ENCODE measurements at places on chromosomes 1 and 21. TPM values are rescaled to one million over a fixed set of nuclear protein-coding genes. Genes with fewer than 3 reads are reported as not detected.

TFF1 gene
- total RNA-seq, result not detected

DNA sequence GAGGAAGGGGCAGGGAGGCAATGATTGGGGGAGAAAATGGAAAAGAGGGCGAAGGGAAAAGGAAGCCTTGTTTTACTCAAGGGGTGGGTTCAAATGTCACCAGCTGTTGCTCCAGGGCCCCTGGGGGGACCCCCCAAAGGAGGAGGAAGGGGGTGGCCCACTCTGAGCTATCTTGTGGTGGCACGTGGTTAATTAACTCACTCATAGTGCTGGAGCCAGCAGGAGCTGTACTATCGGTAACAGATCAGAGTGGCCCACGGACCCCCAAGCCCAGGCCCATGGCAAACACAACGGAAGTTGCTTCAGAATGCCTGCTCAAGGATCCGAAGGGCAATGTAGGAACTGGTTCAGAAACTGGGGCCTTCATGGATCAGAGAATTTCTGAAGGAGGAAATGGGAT lies 7.2 kb downstream of the TFF2 start:
- no peak overlapping the region for H3K4me3 ChIP-seq
- H3K4me1 ChIP-seq, result peaks cover 11% of the 10 kb centered on the region
- H3K27me3 ChIP-seq, result no peaks in the 10 kb centered on the region
- no peaks in the 10 kb centered on the region for H3K36me3 ChIP-seq
- no peak overlapping the region for H3K27ac ChIP-seq
- DNase-seq, result no peak

- peaks cover 3% of the 10 kb centered on the region for H3K27me3 ChIP-seq
- no peaks in the 10 kb centered on the region for H3K4me1 ChIP-seq
- DNase-seq, result no peak
- H3K36me3 ChIP-seq, result no peaks in the 10 kb centered on the region
Measured at GRCh38 chr1:244821134-244821533, 14.3 kb upstream of the COX20 start.

DNA sequence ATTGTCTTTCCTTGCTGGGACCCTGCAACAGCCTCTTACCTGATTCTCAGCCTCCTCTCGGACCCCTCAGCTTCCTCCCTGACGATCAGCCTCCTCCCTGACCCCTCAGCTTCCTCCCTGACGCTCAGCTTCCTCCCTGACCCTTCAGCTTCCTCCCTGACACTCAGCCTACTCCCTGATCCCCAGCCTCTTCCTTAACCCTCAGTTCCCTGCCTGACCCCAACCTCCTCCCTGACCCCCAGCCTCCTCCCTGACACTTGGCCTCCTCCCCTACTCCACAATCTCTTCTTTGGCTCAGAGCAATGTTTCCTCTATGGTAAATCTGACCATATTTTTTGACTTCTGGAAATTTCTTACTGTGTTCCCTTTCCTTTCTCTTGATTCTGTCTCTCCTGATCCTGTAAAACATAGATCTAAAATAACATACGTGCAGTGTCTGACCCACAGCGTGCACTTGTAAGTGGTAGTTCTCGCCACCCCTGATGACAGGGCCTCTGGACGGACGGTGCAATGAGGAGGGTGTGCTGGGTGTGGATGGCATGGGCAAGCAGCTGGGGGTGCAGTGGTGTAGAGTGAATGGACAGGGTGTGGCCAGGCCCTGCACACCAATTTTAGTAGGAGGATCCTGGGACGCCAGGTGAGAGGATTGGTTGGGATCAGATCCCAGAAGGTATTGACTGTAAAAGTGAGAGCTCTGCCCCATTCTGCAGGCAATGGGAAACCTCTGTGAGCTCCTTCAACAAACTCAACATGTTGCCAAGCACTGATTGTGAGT lies 264.1 kb downstream of the FOXD2 start:
- no peak for DNase-seq
- peaks cover 20% of the 10 kb centered on the region for H3K27me3 ChIP-seq
- H3K4me1 ChIP-seq, result no peaks in the 10 kb centered on the region
- no peak overlapping the region for H3K27ac ChIP-seq
- no peaks in the 10 kb centered on the region for H3K36me3 ChIP-seq

DNA sequence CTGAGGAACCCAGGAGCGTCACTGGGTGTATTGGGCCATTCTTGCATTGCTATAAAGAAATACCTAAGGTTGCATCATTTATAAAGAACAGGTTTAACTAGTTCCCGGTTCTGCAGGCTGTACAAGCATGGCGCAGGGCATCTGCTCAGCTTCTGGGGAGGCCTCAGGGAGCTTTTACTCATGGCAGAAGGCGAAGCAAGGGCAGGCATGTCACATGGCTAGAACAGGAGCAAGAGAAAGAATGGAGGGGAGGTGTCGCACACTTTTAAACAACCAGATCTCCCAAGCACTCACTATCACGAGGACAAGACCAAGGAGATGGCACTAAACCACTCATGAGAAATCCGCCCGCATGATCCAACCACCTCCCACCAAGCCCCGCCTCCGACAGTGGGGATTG lies 65.2 kb downstream of the PSMG1 start:
- no peaks in the 10 kb centered on the region for H3K27me3 ChIP-seq
- no peaks in the 10 kb centered on the region for H3K36me3 ChIP-seq
- no peaks in the 10 kb centered on the region for H3K4me1 ChIP-seq
- no peak overlapping the region for H3K27ac ChIP-seq
- H3K4me3 ChIP-seq, result no peak overlapping the region

All from activated CD4-positive, alpha-beta memory T cell treated with anti-CD3 and anti-CD28 coated beads for 36 hours (primary cell).